ENCODE measurements at places on chromosomes 16 and 17.

GRCh38 chr17:58531661-58532554, 17.5 kb upstream of the MTMR4 start:
- peak; percentile 77 for DNase-seq

DNA sequence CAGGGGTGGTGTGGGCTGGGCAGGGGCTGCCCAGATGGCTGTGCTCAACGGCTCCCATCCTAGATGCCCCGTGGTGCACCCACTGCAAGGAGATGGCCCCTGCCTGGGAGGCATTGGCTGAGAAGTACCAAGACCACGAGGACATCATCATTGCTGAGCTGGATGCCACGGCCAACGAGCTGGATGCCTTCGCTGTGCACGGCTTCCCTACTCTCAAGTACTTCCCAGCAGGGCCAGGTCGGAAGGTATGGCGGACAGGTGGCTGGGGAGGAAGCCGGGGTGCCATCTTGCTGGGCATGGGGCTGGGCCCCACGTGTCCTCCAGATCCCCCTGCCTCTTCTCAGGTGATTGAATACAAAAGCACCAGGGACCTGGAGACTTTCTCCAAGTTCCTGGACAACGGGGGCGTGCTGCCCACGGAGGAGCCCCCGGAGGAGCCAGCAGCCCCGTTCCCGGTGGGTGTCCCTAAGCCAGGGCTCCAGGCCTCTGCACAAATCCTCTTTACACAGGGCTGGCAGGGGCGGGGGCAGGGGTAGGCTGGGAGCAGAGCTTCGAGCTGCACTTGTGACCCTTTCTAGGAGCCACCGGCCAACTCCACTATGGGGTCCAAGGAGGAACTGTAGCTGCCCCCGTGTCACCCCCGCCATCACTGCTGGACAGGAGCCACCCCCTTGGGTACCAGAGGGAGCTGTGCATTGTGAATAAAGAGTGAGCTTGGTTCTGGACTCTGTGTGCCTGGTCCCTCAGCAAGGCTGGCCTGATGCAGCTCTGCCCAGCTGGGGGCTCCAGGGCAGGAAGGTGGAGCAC, 3.7 kb downstream of the PDIA2 start:
- no peak for DNase-seq

- DNase-seq = no peak
Measured at GRCh38 chr16:87186446-87186845, 130.7 kb downstream of the C16orf95 start.

DNA sequence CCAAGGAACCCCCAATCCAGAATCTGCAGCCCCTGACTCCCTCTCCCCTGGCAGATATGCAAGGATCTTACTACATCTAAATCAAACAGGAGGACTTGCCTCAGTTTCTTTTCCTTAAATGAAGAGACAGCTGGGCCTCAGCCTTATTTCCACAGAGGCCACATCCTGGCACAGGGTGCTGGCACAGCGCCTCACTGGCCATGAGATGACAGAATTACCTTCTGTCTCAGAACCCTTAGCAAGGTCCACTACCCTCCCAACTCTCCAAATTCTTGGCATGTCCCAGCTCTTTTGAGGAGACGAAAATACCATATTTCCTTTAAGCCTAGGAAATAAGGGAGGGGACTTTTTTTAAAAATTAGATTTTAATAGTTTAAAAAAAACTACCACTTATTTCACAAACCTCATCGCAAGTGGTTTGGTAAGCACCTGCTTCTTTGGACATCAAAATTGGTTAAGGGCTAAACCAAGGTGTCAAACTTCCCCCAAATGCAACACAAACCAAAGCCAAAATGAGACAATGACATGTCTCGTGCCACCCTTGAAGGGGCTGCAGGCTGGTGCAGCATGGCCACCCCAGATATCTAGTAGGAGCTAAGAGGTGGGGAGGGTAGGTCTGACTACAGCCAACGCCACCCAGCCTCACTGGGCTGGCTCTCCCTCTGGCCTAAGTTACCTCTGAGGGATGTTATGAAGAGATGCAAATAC, 25.3 kb downstream of the FAM117A start:
- DNase-seq = no peak

- no peak for DNase-seq
Measured at GRCh38 chr17:59234631-59235030, 14.3 kb downstream of the GDPD1 start.

DNA sequence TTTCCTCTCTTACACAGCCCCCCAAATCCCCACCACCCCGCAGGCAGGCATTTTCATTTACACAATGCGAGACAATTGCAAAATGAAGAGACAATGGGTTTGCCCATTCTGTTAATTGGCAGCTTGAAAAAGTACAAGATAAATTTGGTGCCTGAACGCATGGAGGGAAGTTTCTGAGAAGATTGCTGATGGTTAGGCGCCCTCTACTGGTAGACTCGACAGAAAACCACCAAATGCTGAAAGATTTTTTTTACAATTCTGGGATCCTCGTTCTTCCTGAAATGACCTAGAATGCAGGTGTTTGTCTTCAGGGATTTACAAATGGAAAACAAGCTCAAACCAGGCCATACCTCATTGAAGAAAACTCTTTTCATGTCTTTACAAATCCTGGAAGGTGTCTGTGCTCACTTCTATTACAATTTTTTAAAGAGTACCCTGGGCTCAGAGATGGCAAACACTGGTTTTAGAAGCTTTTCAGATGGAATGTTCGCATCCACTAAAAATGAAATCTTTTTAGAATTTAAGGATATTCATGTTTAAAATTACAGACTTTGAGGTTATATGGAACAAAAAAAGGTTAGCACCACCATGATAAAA, 338.5 kb downstream of the PMP22 start:
- DNase-seq = no peak

DNA sequence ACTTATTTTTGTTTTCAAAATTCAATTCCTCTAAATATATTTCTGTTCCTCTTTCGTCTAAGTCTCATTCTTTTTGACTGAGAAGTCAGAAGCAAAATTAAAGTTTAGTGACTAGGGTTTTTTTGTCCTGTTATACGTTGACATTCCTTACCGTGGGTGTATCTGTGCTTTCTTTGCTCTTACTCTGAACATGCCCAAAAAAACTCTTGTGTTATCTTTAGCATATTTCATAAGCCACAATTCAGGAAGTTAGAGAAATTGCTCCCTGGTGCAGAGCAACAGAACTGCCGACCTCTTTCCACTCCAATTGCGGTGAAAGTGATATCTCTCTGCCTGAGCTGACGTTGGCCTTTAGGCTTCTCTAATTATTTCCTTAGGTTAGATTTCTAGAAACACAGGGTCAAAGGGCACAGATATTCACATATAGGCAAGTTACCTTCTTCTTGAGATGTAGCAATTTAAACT, 65.7 kb downstream of the CENPV start:
- no peak for DNase-seq

Measured in GM12892 (cell line).